Upper lobe of left lung (tissue), 6 donors: ENCODE measurements at places on chromosomes 13 and 19.

DNA sequence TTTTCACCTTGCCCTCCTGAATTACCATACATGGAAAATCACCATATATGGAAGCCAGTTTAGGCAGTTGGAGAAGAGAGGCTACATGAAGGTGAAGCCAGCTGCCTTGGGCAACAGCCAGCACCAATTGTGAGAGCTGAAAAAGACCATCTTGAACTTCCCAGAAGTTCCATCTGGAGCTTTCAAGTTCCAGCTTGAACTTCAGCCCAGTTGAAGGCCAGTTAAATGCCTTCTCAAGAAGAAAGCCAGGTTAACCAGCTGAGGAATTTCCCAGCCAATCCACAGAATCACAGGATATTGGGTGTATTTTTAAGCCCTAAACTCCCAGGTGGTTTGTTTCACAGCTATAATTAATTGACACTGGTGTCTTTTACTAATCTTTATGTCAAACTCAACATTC, 713.6 kb upstream of the MIR17HG start:
- no peak for DNase-seq

GRCh38 chr19:42487032-42487797, 41.1 kb downstream of the CEACAM1 start:
- DNase-seq = no peak

GRCh38 chr13:27424246-27425157, at the start of gene GTF3A:
Gene GTF3A (plus strand): TSS chr13:27424619.
- DNase-seq = peak; percentile 97

- no peak for DNase-seq
Measured at GRCh38 chr19:39544226-39544903, 4.4 kb upstream of the EID2 start.

DNA sequence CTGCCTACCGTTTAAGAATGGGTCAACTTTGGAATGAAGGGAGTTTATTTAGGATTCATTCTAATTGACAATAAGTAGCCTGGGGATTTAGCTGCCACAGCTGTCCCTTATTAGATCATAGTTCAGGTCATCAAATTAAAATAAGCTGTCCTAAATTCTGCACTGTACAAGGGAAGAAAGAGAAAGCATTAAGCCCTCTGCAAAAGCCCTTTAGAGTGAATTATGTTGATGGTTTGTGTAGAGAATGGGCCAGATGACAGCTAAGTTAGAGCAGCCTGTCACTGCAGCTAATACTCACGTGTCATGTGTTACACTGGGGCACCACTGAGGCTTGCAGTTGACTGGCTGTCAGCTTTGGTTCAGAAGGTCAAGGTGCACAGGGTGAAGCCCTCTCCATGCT, 737.1 kb upstream of the SLC10A2 start:
- DNase-seq = no peak
